Activated naive CD4-positive, alpha-beta T cell treated with anti-CD3 and anti-CD28 coated beads, Interleukin-2, amount 10 ng/mL, durations not matched to agents 7 days and 5 days (primary cell): ENCODE measurements at places on chromosomes 2 and 18.

GRCh38 chr18:63297687-63298399 lies 21.7 kb downstream of the BCL2 start:
- DNase-seq, result no peak

- DNase-seq, result no peak
Observed at GRCh38 chr2:170772295-170772694, 2.1 kb downstream of the ERICH2 start.

DNA sequence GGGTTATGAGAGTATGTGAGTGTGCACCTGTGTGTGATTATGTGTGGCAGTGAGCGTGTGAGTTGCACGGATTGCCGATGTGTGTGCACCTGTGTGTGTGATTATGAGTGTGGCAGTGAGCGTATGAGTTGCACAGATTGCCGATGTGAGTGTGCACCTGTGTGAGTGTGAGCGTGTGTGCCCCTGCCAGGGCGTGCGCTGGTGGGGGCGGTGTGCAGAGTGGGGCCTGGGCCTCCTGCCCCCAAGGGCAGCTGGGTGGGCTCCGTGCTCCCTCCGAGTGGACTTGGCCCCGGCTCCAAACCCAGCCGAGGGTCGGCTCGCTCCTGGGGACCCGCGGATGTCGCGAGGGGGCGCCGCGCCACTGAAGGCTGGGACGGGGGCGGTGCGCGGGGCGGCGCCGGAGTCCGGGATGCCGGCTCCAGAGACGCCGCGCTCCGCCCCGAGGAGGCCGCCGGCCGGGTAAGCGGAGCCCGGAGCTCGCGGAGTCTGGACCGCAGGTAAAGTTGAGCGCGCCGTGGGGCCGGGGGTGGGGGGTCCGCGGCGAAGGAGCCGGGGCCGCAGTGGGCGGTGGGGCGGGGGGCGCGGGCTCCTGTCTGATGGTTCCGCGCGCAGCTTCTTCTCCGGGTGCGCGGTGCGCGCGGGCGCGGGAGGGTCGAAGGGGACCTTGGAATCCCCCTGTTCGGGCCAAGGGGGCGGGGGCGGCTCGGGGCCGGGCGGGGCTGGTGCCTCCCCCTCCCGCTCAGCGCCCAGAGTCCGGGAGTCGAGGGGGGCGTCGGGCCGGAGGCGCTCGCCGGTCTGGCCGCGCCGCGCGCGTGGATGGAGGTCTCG lies at the start of gene KCNG2:
KCNG2 (plus strand) TSS at position 421 of the 828 bp plus-strand sequence. CDS start 65,730 bp downstream, outside the sequence.
- DNase-seq, result peak; percentile 40

DNA sequence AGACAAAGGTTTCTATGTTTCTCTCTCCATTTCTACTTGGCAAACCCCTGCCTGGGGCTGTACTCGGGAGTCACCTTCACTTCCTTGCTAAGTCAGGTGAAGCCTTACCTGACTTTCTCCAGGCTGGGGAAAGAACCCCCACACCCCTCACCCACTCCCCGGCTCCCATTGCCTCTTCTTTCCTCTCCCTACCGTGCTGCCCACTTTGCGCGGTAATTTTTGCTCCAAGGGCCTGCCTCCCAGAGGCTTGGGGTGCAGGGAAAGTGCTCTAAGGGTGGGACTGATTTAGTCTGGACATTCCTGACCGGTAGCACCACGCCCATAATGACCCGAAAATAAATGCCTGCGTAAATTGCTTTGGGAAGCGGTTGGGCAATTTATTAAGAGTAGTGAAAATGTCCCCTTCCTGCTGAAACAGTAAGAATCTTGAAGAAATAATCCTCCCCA lies 49.1 kb upstream of the ATP6V1B1 start:
- no peak for DNase-seq

DNA sequence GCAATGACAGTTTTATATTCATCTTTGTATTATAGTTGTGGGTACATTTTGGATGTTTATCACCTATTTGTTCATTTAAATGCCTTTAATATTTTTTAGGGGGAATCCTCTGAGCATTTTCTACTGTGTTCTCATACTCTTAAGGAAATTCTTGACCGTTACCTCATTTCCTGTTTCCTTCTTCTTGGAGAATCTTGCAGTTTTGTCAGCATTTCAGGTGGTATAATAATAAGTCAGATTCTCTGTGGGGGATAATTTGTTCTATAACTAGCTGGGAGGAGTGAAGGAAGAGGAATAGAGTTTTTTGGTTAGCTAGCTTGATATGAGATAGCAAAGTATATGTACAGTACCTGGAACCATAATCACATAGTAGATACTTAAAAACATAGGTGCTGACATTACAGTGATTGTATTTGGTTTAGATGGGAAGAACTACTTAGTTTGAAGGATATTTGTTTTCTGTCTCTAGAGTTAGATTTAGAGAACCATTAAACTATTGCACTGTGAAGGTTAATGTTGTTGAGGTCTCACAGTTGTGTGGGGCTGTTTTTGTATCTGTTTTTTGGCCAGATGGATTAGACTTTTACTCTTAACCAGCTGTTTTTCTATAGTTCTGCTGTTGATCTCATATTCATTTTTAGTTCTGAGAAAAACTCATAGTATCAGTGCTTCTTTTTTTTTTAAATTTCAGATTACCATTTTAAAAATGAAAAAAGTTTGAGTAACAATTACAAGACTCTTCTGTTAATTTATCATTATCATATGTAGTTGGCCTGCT lies 14.2 kb downstream of the MTX2 start:
- DNase-seq, result no peak

GRCh38 chr2:52919673-52920072 lies 847.9 kb upstream of the CHAC2 start:
- DNase-seq, result no peak

- DNase-seq, result peak; percentile 24
Observed at GRCh38 chr2:75053484-75054112, 95.2 kb downstream of the POLE4 start.

DNA sequence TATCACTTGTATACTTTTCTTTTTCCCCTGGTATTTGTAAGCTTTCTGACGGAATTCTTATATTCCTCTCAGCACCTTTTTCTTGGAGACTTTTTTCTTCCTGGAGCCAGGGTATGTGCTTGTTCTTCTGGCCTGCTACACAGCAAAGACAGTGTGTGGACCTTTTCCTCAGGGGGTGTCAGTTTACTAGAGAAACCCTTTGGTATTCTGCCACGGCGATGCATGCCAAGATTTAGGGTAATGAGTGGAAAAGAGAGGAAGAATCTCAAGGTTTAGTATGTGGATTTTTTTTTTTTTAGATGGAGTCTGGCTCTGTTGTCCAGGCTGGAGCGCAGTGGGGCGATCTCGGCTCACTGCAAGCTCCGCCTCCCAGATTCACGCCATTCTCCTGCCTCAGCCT lies 152.2 kb downstream of the PHLPP1 start:
- DNase-seq, result no peak

DNA sequence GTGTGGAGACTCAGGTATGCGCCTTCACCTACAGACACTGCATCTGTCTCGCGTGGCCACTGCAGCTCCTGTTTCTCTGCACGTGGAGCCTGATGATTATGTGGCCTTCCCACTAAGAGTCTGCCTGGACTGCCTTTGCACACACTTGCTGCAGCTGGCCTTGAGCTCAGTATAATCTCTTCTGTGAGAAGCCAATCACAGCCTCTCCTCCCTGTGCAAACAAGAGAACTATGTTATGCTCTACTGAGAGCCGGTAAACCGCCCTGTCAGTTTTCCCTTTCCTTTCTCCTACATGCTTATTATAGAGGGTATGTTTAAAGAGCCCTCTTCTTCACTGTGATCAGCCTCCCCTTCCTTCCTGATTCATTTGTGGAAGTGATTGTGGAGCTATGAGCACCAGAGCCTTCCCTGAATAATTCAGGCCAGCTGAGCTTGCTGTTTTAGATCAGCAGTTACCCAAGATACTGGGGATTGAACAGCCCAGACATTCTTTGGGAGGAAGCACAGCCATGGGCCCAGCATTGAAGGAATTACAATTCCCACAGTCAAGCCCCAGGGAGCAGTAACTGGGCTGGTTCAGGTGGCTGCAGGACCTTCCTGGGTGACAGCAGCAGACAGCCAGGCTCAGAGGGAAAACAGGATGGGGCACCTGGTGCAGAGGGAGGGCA lies 3.7 kb upstream of the TGFA start:
- no peak for DNase-seq

- no peak for DNase-seq
Observed at GRCh38 chr2:231547315-231548110, 17.3 kb upstream of the NMUR1 start.

DNA sequence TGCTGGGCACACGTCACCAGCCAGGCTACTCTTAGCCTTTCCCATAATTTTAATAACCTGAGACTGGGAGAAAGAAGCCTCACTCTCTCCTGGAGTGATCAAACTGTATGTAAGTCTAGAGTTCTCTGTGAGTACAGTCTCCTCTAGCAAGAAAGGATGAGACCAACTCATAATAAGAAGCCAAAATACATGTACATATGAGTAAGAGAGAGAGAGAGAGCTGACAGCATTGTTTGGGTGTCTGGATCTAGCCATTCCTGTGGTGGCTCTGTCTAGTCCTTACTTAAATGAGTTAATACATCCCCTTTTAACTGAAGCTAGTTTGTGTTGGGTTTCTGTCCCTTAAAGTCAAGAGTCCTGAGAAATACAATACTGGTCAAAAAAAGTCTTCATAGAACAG lies 26.0 kb upstream of the ANXA4 start:
- DNase-seq, result no peak

GRCh38 chr2:231246171-231246842 lies 47.9 kb downstream of the ARMC9 start:
- DNase-seq, result no peak

- peak; percentile 33 for DNase-seq
Observed at GRCh38 chr2:121128741-121129659, 156.0 kb downstream of the TFCP2L1 start.

GRCh38 chr18:3725115-3725514 lies 275.1 kb downstream of the TGIF1 start:
- DNase-seq, result no peak

GRCh38 chr2:232681527-232681926 lies 15.6 kb upstream of the GIGYF2 start:
- DNase-seq, result no peak

GRCh38 chr2:102437122-102437521 lies 14.2 kb downstream of the IL18RAP start:
- DNase-seq, result no peak

- no peak for DNase-seq
Observed at GRCh38 chr2:19845323-19845920, 56.4 kb downstream of the TTC32 start.

DNA sequence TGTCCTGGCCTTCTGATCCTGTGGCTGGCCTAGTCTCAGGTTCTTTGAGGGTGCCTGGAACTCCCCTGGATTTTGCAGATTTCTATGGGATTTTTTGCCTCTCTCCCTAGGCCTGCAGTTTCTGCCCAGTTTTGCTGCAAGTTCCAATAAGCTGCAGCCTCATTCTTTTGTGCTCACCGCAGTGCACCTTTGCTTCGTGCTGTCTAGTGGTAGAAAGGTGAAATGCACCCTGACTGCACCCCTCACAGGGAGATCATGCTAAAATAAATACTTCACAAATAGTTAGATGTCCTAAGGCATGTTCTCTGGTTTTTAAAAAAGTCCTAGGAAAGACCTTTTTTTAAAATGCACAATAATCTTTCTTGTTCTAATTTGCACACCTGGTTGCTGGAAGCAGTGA lies 72.5 kb downstream of the GNAL start:
- no peak for DNase-seq
